Calu3 (cell line): ENCODE measurements at places on chromosomes 5 and 9. TPM values are rescaled to one million over a fixed set of nuclear protein-coding genes. Genes with fewer than 3 reads are reported as not detected.
A peak's percentile ranks its signal among the peaks of the same experiment; 100 is the strongest.

DNA sequence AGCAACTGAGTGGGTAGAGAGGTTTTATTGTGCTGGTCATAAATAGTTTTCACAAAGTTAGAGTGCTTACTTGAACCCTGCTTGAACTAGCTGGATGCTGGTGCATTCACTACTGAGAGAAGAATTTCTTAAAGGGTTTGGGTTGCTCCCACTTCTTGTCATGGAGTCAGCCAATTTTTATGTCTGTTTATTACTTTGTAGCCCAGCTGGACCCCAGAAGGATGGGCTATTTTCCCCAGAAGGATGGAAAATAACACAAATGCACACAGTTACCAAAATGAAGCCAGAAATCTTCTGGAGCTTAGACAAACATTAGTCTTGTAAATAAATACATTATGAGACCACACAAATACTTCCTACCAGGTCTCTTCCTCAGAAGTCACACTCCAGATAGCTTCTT is 480.8 kb upstream of the TNC start:
- H3K36me3 ChIP-seq = no peaks in the 10 kb centered on the region
- H3K27ac ChIP-seq = no peak overlapping the region
- no peaks in the 10 kb centered on the region for H3K4me1 ChIP-seq

DNA sequence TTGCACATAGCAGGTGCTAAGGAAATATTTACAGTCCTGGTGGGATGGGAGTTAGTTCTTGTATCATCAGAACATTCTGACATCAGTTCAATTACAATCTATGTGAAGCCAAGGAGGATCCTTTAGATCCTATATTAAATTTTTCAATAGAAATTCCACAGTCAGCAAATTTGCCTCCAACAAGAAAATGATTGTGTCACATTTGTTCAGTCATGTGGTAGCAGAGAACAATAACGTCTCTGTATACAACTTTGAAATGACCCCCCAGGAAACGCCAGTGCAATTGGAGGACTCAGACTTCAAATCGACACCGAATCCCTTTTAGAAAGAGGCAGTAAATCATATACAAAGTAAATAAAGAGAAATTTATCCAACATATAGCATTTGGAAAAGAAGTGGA is 392.1 kb downstream of the DTWD2 start:
- H3K4me1 ChIP-seq = no peaks in the 10 kb centered on the region
- no peaks in the 10 kb centered on the region for H3K36me3 ChIP-seq
- no peak overlapping the region for H3K4me3 ChIP-seq
- no peaks in the 10 kb centered on the region for H3K27me3 ChIP-seq

DNA sequence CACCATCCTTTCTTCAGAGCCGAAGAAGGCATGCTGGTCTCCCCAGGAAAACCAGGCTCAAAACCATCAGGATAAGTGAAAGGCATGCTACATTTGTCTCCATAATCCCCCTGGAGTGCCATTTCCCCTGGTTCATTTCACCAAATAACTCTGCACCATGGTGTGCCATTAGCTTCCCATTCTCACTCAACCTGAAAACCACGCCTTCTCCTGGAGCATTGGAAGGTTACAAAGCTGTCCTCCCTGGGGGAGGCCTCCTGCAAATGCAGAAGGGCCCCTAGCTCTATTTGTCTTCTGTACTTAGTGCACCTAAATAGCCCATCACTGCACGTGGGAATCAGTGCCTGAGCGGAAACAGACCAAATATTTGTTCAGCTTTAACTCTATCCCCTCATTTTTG is 90.2 kb upstream of the ICE1 start:
- no peaks in the 10 kb centered on the region for H3K36me3 ChIP-seq
- H3K27me3 ChIP-seq = no peaks in the 10 kb centered on the region
- no peak overlapping the region for H3K27ac ChIP-seq
- no peaks in the 10 kb centered on the region for H3K4me1 ChIP-seq
- H3K4me3 ChIP-seq = no peak overlapping the region
- no peak for DNase-seq

DNA sequence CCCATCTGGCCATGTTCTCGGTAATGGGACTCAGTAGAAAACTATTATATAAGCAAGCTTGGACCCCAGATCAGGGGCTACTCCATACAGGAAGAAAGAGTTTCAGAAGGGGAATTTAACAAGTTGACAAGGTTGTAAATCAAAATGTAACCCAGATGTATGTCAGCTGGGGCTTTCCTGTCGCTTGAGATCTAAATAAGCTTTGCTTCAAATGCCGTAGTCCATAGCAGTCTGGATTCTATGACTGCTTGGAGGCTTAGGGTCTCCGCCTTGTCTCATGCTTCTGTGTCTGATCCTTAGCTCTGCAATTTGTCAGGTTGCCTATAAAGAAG is 70.4 kb downstream of the TEX10 start:
- no peaks in the 10 kb centered on the region for H3K27me3 ChIP-seq
- DNase-seq = no peak
- peaks cover 4% of the 10 kb centered on the region for H3K36me3 ChIP-seq
- no peaks in the 10 kb centered on the region for H3K4me1 ChIP-seq
- H3K27ac ChIP-seq = no peak overlapping the region

DNA sequence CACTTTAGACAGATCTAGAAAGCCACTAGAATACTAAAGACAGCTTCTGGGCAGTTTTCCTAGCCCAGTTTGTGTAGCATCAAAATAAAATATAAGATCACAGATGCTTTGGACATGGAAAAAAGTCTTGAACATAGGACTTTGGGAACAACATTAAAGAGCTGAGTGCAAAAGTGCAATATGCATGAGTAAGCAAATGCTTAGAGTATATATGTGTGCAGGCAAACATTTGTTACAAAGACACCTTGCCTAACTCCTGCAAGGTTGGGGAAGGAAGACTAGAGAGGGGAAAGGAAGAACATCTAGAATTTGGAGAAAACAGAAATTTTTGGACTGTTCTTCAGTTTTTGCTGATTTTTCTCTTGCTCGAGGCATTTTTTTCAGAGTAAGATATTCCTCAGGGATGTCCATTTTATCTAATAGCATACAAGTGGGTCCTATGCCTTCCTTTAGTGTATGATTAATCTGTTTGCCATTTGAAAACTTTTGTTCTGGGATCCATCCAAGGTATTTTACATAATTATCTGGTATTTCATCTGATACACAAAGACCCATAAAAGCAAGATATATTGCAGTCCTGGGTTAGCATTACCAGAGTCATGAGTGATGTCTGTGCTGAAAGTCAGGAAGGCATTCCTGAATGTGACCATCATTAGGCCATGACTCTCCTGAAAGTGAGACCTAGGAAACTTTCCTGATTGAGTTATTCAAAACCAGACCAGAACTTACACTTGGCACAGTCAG is 142.0 kb upstream of the RGMB start:
- H3K36me3 ChIP-seq = no peaks in the 10 kb centered on the region
- H3K4me3 ChIP-seq = no peak overlapping the region
- H3K27ac ChIP-seq = no peak overlapping the region
- no peak for DNase-seq
- no peaks in the 10 kb centered on the region for H3K27me3 ChIP-seq

DNA sequence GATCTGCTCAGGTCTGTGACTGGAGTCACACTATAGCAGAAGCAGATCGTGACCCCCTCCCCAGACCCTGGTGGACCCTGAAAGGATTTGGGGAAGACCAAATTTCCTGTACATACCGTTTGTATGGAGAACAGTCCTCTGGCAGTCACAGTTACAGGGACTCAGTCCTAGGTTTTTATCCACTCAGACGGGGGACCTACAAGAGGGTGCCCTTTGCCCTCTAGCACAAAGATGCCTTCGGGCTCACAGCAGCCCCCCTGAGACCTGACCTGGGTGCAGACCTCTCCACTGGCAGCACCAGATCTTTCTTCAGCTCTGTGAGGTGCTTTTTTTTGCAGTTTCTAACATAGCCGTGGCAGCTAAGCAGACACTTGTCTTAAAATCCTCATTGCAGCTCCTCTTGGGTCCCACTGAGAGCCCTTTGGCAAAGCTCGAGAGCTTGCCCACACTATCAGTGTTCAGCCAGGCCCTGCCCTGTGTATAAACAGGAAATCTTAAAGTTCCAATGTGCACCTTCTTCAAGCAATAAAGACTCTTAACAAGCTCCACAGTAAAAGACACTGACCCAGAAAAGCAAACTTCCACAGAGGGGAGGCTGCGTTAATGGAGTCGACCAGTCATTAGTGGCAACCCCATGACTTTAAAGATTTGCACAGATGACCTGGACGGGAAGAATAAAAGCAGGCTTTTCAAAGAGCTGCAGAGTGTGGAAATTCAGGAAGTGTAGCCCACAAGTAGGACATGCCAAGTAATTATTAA is 71.8 kb upstream of the LHFPL2 start:
- no peak for DNase-seq
- no peak overlapping the region for H3K4me3 ChIP-seq
- peak overlapping the region; percentile 5 for H3K27ac ChIP-seq
- peaks cover 4% of the 10 kb centered on the region for H3K36me3 ChIP-seq
- peaks cover 52% of the 10 kb centered on the region for H3K4me1 ChIP-seq
- H3K27me3 ChIP-seq = no peaks in the 10 kb centered on the region

- H3K27ac ChIP-seq = no peak overlapping the region
- H3K36me3 ChIP-seq = no peaks in the 10 kb centered on the region
- H3K27me3 ChIP-seq = no peaks in the 10 kb centered on the region
- no peak for DNase-seq
- H3K4me1 ChIP-seq = no peaks in the 10 kb centered on the region
- no peak overlapping the region for H3K4me3 ChIP-seq
Observed at GRCh38 chr5:121834021-121834420, 17.7 kb upstream of the FTMT start.

DNA sequence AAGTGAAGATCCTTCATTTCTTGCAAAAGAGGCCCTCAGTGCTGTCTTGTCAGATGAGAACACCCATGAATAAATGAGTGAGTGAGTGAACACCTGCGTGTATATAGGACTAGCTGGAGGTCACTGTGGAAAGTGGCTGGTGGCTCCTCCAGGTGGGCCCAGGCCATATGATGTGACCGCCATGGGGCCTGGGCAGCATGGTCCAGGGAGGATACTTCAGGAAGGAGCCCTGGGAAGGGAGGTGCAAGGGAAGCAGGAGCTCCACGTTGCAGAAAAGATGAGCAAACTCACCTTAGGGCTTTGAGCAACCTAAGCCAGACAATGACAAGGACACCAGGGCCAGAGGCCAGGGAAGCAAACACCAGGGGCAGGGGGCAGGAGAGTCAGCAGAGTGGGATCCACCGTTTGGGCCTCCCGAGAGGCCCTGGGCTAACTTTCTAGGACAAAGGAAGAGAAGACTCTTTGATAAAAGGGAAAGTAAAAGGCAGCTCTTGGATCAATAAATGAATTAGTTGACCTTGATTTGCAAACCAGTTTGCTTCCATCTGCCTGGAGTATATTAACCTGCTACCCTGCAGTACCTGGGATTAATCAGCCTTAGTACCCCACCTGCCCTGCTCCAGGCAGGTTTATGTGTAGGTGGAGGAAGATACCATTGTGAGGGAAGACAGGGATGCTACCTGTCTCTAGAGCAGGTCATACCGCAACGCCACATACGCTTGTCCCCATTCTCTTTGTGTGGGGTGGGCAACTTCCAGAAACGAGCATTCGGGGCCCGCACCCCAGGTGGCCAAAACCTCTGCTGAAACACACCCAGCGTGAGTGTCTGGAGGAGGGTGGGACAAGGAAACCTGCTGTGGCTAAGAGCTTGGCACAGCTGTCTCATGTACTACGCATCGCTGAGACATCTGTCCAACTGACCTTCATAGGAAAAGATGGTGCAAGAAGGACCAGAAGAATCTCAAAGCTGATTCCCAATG is 51.4 kb upstream of the OLFM1 start:
- no peaks in the 10 kb centered on the region for H3K36me3 ChIP-seq
- no peaks in the 10 kb centered on the region for H3K4me1 ChIP-seq
- H3K27me3 ChIP-seq = peaks cover 19% of the 10 kb centered on the region
- no peak overlapping the region for H3K27ac ChIP-seq

- DNase-seq = no peak
- H3K36me3 ChIP-seq = peaks cover 11% of the 10 kb centered on the region
- H3K4me1 ChIP-seq = no peaks in the 10 kb centered on the region
- H3K27me3 ChIP-seq = peaks cover 33% of the 10 kb centered on the region
- H3K27ac ChIP-seq = no peak overlapping the region
- H3K4me3 ChIP-seq = no peak overlapping the region
Observed at GRCh38 chr9:104970271-104970987, 42.5 kb upstream of the ABCA1 start.

DNA sequence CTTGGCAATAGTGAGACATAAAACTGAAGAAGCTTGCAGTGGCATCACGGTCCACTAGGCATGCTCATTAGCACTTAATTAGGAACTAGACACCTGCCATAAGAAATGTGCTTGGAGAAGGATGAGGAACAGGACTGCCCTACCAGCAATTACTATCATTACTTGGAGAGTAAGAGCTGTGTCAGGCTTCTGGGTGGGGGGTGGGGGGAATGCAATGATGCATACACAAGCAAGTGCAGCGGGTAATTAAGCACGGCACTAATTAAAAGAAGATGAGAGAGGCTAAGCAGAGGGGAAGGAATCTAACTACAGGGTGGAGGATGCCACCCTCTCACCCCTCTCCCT is 53.1 kb downstream of the TLE1 start:
- no peak overlapping the region for H3K27ac ChIP-seq
- no peak overlapping the region for H3K4me3 ChIP-seq
- peaks cover 16% of the 10 kb centered on the region for H3K36me3 ChIP-seq
- H3K27me3 ChIP-seq = no peaks in the 10 kb centered on the region
- H3K4me1 ChIP-seq = no peaks in the 10 kb centered on the region
- no peak for DNase-seq

DNA sequence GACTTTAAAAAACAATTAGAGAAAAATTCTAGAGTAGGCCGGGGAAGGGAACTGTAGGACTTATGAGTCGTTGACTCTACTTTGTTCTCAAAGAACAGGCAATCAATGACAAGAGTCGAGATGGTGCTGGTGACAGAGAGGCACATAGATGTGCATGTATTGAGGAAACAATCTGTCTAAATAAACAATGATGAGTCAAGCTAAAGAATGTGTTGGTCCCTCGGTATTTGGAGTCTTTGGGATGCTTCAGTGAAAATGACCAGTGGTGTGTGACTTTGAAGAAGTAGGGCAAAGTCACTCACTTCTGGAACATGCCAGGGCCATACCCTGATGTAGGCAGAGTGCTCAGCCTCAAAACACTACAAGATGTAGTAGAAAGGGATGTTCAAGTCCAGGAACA is 288.1 kb upstream of the PANK3 start:
- no peaks in the 10 kb centered on the region for H3K4me1 ChIP-seq
- peaks cover 53% of the 10 kb centered on the region for H3K27me3 ChIP-seq
- H3K36me3 ChIP-seq = no peaks in the 10 kb centered on the region
- H3K27ac ChIP-seq = no peak overlapping the region

GRCh38 chr9:104345061-104345460 is 159.0 kb upstream of the OR13F1 start:
- no peak for DNase-seq
- H3K4me3 ChIP-seq = no peak overlapping the region
- H3K27ac ChIP-seq = no peak overlapping the region
- no peaks in the 10 kb centered on the region for H3K4me1 ChIP-seq
- no peaks in the 10 kb centered on the region for H3K36me3 ChIP-seq

GRCh38 chr5:756865-757345 is 27.6 kb downstream of the ZDHHC11B start:
- H3K4me3 ChIP-seq = no peak overlapping the region
- H3K4me1 ChIP-seq = peaks cover 20% of the 10 kb centered on the region
- no peak overlapping the region for H3K27ac ChIP-seq
- peaks cover 18% of the 10 kb centered on the region for H3K36me3 ChIP-seq
- DNase-seq = no peak

ABCA1 gene
- total RNA-seq = 0.76 and 0.78 TPM in 2 replicates

REEP2 gene
- total RNA-seq = 2.5 and 2.7 TPM in 2 replicates

SPINK7 gene
- not detected in 2 replicates for total RNA-seq

PCDHGB1 gene
- 0.19 and 0.20 TPM in 2 replicates for total RNA-seq

CDH18 gene
- not detected in 2 replicates for total RNA-seq

PARP8 gene
- total RNA-seq = 42.7 and 44.1 TPM in 2 replicates

DBH gene
- not detected in 2 replicates for total RNA-seq
